T1000 (cell line): ENCODE measurements at places on chromosomes 6 and 20.
A peak's percentile ranks its signal among the peaks of the same experiment; 100 is the strongest.

- no peak for DNase-seq
Measured at GRCh38 chr6:13216236-13217014, 111.9 kb downstream of the TBC1D7 start.

- no peak for DNase-seq
Measured at GRCh38 chr6:24549158-24549557, 54.4 kb downstream of the ALDH5A1 start.

DNA sequence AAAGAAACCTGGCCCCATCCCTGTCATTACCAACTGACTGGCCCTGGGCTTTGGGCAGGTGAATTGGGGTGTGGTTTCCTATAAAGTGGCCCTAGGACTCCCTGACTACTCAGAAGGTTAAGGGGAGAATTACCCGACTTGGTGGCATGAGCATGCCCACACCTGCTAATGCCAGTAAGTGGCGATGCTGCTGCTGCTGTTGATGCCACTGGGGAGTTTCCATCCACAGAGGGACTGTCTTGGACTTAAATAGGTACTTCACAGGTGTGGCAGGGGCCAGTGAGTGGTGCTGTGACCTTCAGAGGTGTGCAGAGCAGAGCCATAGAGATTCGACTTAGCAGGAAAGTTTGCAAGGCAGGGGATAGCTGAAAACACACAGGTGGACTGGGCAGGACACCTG is 32.6 kb upstream of the MDFI start:
- DNase-seq: no peak

DNA sequence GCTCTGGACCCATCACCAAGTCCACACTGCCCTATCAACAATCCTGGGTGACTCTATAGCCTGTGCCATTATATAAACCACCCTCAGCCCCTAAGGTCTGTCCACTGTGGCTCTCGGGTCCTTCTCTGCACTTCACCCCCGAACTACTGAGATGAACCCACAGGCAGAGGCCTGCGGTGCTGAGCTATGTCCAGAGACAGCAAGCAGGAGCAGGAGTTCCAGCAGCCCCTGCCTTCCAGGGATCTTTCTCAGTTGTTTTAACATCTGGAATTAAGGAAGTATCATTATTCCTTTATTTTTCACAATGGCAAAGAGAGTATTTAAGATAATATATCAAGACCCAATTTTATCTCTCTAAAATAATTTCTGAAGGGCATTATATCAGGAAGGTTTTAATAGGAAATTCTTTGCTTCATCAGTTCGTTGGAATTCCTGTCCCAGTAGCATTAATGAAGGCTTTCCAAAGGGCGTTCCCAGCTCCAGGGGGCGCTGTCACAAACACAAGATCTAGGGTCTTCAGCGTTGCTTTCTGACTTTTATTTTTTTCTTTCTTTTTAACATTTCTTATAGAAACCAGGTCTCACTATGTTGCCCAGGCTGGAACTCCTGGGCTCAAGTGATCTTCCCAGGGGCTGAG is 27.3 kb downstream of the RRBP1 start:
- no peak for DNase-seq

DNA sequence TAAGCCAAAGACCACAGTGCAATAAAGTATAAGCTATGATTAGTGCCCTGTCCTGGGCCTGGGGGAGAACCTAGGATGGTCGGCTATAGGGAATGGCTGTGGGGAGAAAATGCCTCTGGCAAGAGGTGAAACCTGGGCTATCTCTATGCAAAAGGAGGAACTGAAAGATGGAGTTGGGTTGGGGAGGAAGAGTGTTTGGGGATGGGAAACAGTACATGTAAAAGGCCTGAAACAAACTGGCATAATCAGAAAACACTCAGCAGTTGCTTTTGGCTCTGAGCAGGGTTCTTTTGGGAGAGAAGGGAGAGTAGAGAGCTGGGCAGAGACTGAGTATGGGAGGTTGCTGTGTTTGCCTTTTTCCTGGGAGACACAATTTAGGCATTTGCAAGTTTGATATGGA is 31.9 kb upstream of the FUCA2 start:
- no peak for DNase-seq

- DNase-seq: no peak
Measured at GRCh38 chr20:61176874-61177273, 75.2 kb upstream of the CDH4 start.

- peak; percentile 81 for DNase-seq
Measured at GRCh38 chr6:33589731-33590530, 9.9 kb upstream of the BAK1 start.

DNA sequence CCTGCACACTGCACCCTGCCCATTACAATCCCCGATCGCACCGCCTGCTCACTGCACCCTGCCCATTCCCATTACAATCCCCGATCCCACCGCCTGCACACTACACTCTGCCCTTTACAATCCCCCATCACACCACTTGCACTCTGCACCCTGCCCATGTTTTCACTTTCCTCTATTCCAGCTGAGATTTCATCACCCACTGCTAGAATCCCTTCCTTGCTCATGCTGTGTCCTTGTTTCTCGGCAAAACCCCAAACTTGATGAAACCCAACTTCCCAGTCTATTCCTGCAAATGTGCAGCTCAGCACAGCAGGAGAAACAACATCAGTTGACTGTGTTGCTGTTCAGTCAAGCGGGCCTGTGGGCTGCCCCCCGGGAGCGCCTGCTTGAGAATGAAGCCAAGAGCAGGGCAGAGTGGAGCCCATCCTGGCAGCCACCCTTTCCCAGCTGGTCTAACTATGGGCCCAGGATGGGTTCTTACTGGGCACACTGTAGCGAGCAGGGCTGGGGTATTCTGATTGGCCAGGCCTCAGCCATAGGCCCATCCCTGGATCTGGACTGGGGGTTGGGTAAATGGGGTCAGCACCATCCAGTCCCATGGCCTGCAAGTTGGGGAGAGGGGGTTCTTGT is 17.2 kb downstream of the MOCS3 start:
- DNase-seq: no peak

- DNase-seq: no peak
Measured at GRCh38 chr6:153130515-153131036, 506 bp downstream of the RGS17 start.

- no peak for DNase-seq
Measured at GRCh38 chr6:137283940-137284810, 65.0 kb upstream of the IFNGR1 start.

- DNase-seq: no peak
Measured at GRCh38 chr6:119190176-119190575, 111.7 kb upstream of the FAM184A start.

GRCh38 chr6:80214436-80215022 is 108.1 kb downstream of the BCKDHB start:
- peak; percentile 14 for DNase-seq

DNA sequence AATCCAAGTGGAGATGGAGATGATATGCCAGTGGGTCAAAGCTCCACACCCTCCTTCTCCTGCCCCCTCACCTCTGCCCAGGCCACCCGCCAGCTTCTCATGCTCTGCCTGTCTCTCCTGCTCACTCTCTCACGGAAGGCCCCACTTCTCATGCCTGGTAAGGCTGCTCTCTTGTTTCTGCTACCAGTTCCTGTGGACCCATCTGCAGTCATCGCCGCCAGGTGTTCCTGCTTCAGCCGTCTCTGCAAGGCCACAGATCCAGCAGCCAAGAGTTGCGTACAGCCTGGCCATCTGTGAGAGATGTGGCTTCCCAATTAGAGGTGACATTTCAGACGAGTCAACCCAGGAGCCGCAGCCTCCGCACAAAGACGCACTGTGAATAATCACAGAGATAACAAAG is 40.8 kb upstream of the NXT1 start:
- DNase-seq: no peak

DNA sequence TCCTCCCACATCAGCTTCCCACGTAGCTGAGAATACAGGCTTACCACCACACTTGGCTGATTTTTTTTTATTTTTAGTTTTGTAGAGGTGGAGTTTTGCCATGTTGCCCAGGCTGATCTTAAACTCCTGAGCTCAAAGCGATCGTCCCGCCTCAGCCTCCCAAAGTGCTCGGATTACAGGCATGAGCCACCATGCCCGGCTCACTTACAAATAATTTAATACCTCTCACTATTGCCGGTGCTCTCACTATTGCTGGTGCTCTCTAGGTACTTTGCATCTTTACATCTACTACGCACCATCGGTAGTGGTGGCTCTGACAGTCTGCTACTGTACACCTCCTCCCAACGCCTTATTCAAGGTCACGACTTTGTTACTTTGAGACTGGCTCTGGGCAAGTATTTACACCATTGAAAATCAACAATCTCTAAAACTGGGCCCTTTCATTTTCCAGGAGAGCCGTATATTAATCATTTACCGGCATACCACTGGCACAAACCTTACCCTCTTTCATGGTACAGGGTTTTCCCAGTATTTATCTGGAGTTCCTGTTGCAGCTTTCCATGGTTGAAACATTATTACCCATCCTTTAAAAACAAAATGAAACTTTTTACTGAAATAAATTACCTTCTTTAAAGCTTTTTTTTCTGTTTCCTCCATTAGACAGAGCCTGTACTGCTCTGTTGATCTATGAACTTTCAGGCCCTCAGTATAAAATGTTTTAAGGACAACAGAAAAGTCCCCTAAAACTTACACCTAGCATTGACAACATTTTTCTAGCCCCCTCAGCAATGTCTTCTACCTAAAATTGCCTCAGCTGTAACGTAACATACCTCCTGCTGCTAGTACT is 259.6 kb upstream of the PLCB4 start:
- no peak for DNase-seq

DNA sequence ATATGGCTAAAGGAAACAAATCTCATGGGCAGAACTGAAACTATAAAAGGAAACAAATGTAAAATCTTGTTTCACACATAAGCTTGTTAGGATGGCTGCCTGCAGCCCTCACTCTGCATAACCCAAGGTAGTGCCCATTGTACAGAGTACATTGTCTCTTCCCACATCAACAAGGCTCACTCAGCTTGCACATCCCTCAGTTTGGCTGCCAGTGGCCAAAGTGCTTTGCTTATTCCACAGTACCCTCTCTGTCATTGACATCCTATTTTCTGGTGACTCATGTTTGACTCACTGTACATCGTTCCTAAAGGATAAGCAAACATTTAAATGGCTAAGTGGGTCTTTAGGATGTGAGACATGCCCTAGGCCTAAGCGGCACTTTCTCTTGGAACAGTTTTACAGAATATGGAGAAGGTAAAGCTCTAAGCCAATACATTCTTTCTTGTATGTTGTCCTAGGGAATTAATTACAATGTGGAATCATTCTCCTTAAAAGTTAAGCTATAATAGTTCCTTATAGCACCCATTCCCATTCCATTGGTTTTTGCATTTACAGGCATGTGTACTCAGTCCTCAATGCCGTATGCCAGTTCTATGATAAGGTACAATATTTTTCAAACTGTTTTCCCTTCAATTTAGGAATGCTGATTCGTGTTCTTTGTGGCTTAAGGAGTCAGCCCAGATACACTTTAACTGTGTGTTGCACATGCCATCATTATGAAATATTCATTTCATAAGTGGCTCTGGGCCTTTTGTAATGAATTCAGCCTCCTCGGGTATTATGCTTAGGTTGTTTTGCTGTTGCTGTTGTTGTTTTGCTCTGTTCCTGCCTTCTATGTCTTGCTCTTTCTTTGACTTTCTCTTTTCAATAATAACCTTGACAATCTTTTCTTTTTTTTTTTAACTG is 5.5 kb downstream of the ANKEF1 start:
- peak; percentile 22 for DNase-seq
